ENCODE measurements at places on chromosomes 12 and 14.

DNA sequence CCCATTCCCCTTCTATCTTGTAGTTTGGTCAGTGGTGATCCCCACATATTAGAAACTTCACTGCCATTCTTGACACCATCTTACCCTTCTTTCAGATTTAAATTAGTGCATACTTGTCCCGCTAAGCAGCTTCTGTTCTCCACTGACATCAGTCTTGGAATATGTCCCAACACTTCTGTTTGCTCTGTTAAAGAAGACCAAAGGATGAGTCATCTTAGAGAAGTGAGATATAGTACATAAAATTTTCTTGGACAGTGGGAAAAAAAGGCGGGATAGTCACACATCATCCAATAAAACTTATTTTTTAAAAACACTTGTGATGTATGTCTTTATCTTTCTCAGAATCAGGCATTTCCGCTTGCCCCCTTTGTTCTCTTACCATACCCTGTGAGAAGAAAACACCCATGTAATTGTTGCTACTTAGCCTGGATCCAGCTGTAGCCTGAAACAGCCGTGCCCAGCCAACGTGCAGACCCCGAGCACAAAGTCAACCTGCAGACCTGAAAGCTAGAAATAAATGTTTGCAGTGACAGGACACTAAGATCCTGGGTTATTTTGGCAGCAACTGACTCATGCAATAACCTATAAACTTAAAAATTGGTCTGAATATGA, 100.1 kb upstream of the PDE3A start:
- no peak for DNase-seq

- DNase-seq = no peak
Measured at GRCh38 chr12:53051058-53051880, 1.4 kb downstream of the TNS2 start.

DNA sequence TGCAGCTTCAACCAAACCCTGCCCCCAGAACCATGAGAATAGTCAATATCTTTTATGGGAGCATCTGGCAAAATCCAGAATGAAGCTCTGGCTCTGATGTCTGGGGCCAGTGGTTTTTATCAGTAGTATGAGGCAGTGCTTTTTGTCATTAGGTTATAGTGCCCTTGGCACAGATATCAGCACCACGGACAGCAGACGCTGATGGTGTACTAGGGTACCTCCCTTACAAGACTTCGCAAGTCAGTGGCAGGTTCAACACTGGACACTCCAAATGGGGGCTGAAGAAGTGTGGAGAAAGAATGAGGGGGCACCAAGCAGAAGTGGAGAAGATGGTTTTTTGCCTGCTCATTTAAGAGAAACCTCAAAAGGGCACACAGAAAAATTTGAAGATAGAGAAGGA, 68.2 kb upstream of the E2F7 start:
- peak; percentile 47 for DNase-seq

- no peak for DNase-seq
Measured at GRCh38 chr14:21264025-21264801, 5.0 kb downstream of the HNRNPC start.

GRCh38 chr12:54579696-54580333, 8.6 kb downstream of the PPP1R1A start:
- DNase-seq = peak; percentile 86

- DNase-seq = no peak
Measured at GRCh38 chr12:111964935-111965334, 48.0 kb downstream of the TMEM116 start.

GRCh38 chr14:68970038-68970612, 9.0 kb downstream of the ACTN1 start:
- DNase-seq = no peak

GRCh38 chr12:107590413-107590812, 95.2 kb upstream of the PWP1 start:
- DNase-seq = no peak

- no peak for DNase-seq
Measured at GRCh38 chr12:59408431-59408830, 187.4 kb upstream of the SLC16A7 start.
